COR-L47 (cell line): ENCODE measurements at places on chromosomes 2 and 18.

GRCh38 chr2:239609162-239609561, 208.3 kb upstream of the HDAC4 start:
- DNase-seq, result no peak

GRCh38 chr2:201413143-201413542, 38.1 kb downstream of the TRAK2 start:
- DNase-seq, result no peak

DNA sequence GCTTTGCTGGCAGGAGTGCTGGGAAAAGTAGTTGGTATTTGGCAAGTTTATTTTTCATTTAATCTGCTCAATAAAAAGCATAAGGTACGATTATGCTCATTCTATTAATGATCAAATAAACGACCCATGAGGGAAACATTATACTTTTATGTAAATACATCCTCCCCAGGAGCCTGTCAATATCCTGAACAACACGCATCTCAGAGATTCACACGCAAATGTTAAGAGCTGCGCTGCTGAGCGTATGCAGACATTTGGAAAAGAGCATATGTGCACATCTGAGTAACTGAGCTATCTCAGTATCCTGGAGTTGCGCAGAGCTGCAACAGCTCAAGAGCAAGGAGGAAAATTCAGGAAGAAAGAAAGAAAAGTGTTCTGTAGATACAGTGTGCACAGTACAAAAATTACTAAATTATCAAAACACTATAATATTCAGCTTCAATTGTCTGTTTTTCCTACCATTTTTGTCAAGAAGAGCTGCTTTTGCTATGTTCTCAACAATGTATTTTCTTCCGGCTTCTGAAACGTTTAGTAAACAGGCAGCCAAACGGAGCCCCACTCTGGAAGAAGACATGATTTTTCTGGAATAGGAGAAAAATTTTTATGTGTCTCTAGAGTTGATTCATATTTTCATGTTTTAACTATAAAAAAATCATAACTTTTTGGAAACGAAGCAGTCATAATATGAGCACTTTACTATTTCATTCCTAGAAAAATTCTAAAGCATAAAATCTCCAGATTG, 2.4 kb downstream of the FTCDNL1 start:
- no peak for DNase-seq

DNA sequence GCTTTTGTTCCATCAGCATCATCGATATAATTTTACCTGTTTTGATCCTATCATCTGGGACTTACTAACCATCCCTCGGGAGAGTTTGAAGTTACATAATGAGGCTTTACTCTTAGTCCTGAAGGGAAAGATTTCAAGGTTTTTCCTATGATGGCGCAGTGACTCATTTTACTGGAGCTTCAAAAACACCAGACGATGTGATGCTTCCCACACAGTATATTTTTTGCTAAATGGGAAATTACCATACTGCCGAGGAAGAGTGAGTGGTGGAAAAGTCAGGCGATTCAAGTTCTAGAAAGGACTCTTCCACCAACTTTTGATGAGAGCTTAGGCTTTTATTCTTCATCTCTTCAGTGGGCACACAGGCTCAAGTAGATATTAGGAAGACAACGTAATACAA, 44.6 kb upstream of the GCG start:
- DNase-seq, result no peak

GRCh38 chr2:15673919-15674636, 82.4 kb downstream of the DDX1 start:
- DNase-seq, result no peak

GRCh38 chr2:12737738-12738485, 21.2 kb downstream of the TRIB2 start:
- no peak for DNase-seq
